ENCODE measurements at places on chromosomes 4 and X.

- no peak for DNase-seq
These were observed 99.5 kb downstream of the SORBS2 start for GRCh38 chr4:185712350-185713024.

- no peak for DNase-seq
These were observed 10.7 kb downstream of the CLNK start for GRCh38 chr4:10673817-10674369.

- no peak for DNase-seq
These were observed 5.7 kb downstream of the CDKN2AIP start for GRCh38 chr4:183450108-183450507.

DNA sequence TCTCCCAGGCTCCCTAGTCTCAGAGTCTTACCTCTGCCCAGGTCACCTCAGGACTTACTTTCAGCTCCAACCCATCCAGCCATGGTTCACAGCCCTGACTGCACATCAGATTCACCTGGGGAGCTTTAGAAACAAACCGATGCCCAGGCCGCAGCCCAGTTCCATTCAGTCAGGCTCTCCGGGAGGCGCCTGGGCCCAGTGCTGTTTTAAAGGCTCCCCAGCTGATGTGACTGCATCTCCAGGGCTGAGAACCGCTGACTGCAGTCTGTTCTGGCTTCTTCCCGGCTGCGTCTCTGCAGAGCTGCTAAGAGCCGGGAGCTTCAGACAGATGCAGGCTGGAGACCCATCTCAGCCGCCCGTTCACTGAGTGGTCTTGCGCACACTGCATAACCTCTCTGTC, 44.4 kb upstream of the LGI2 start:
- no peak for DNase-seq

All from activated T-cell treated with anti-CD3 and anti-CD28 coated beads, Interleukin-2, amount 50 U/mL, for 72 hours (primary cell).